ENCODE measurements at places on chromosomes 4 and X.

DNA sequence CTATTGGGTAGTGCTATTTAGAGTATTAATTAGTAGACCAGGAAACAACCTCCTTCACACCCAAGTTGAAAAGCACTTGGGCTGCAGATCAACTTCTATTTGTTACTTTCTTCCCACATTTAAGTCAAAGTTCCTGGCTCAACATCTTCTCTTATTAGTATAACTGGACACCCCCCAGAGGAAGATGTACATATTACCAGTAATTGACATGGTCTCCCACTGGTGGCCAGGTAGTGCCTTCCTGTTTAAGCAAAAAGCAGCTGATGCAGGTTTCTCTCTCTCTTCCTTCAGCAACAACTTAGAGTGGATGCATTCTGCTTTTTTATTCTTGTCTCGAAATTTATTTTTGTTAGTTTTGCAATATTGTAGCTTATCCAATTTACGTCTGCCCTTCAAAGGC is 438.1 kb downstream of the GBA3 start:
- no peak for DNase-seq

DNA sequence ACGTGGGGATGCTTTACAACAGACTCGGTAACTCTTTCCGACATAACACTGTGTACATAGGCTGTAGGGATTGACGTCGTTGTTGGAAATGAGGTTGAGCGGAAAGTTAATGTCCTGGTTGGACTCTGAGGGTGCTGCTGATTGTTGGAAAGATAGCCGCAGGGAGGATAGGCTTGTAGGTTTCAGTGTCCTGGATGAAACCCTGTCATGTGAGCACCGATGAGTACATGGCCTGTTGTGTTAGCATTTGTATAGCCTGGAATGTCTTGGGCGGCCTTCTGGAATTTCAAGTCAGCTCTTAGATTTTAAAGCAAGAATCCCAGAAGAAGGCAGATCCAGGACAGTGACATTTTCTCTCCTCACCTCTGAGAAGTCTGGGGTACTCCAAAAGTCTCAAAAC is 63.3 kb downstream of the TBC1D14 start:
- DNase-seq, result no peak

GRCh38 chrX:21666679-21667078 is 8.5 kb upstream of the KLHL34 start:
- no peak for DNase-seq

GRCh38 chrX:95903490-95903889 is 781.2 kb upstream of the DIAPH2 start:
- no peak for DNase-seq

DNA sequence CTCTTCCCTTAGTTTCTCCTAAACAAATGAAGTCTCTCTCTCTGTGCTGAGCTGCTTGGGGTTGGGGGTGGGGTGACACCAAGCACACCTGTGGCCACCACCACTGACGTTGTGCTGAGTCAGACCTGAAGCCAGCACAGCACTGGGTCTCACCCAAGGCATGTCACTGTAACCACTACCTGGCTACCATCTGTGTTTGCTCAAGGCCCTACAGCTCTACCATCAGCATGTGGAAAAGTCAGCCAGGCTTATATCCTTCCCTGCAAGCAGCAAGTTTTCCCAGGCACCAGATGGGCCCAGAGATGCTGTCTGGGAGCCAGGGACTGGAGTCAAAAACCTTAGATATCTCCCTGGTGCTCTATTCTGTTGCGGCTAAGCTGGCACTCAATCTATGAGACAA is 6.9 kb downstream of the CXCL10 start:
- no peak for DNase-seq

DNA sequence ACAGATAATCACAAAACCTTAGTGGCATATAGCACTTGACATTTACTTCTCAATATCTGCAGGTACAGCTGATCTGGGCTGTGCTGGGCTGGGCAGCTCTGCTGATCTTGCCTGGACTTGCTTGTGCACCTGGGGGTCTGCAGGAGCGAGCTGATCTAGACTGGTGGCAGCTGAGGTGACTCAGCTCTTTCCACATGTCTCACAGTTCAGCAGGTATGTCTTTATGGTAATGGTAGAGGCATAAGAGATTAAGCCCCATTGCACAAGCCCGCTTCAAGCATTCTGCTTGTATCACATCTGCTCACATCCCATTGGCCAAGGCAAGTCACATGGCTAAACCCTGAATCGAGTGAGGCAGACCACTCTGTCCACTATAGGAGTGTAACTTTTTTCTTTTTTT is 506.7 kb downstream of the BCOR start:
- no peak for DNase-seq

GRCh38 chr4:98319021-98319420 is 57.8 kb downstream of the RAP1GDS1 start:
- no peak for DNase-seq

GRCh38 chrX:68588602-68589371 is 58.7 kb upstream of the STARD8 start:
- DNase-seq, result no peak

GRCh38 chr4:145709843-145710242 is 29.9 kb downstream of the C4orf51 start:
- no peak for DNase-seq

- DNase-seq, result no peak
Observed at GRCh38 chrX:23952391-23952790, 44.6 kb downstream of the CXorf58 start.

GRCh38 chr4:99654361-99654761 is 3.3 kb downstream of the C4orf54 start:
- DNase-seq, result no peak

DNA sequence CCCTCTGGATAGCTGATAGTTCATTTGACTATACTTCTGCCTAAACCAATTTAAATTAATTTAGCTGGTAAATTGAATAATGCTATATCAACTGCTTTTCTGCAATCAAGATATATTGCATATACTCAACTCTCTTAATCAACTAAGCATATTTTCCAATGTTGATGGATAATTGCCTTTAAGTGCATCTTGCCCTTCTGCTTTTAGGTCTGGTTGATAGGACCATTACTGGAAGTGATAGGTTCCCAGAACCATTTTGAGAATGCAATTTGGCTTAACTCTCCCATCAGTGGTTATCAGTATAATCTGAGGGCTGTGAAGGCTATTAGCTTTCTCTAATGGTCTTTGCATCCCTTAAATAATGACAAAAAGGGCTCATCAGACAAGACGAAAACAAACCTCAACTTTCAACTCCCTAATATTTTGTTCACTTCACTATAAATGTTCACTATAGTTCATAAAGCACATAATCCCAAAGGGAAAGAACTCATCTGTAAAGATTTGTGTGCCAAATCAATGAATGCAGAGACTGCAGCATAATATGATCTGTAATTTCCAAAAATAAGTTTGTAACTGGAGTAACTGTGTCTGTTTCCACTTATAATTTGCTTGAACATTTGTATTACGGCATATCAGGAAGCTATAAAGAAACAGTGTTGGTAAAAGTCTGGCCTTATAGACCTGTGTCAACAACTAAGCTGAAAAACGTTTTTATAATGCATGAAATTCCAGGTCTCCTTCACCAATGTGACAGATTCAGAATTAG is 273.6 kb downstream of the FBXO8 start:
- DNase-seq, result no peak

DNA sequence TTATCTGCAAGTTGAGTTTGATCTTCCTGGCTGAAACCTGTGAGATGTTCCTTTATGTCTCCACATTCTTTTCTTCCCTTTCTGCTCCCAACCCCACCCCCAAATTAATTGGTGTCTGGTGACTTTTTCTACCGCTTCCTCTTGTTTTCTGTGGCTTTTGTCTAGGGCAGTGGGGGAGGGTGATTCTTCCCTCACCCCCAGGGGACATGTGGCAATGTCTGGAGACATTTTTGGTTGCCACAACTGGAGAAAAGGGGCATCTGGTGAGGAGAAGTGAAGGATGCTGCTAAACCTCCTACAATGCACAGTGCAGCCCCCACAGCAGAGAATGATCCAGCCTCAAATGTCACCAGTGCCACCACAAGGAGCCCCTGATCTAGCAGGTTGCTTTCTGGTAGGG is 152.9 kb downstream of the NHS start:
- DNase-seq, result no peak

- no peak for DNase-seq
Observed at GRCh38 chrX:138349351-138349750, 362.2 kb downstream of the FGF13 start.

DNA sequence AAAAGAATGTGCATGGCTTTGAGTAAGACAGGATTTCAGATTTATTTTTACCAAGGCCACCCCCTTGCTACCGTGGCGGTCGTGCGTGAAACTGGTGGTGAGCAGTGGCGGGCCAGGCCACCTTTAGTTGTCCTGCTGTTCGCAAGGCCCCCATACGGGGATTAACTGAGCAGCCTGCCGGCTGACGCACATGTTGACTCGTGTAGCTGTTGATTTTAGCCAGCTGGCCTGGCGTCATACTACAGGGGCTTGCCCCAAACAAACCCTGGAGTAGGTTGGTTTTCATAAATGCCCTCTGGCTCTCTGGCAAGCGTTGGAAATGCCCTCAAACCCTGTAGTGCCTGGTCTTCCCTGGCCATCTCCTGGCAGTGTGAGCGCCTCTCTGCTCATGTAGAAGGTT is 28.4 kb downstream of the WFS1 start:
- DNase-seq, result no peak

- no peak for DNase-seq
Observed at GRCh38 chrX:97416461-97416860, 532.8 kb downstream of the RPA4 start.

DNA sequence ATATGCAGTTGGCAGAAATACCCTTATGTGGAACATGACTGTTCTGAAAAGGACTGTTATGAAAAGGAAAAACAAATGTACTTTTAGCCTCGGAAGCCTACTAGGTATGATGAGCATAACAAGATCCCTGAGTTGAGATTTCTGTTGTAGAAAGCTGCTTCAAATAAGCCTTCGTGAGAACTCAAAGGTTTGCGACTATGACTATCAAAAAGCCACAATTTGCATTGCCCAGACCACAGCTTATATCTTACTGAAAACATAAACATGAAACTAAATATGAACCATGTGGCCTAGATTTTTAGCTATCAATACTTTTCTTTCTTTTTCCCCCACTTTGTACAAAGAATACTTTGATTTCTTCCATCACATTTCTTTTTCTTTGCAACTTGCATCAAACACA is 398.2 kb upstream of the LCORL start:
- DNase-seq, result no peak

GRCh38 chr4:15343000-15343399 is 84.8 kb upstream of the C1QTNF7 start:
- DNase-seq, result no peak

DNA sequence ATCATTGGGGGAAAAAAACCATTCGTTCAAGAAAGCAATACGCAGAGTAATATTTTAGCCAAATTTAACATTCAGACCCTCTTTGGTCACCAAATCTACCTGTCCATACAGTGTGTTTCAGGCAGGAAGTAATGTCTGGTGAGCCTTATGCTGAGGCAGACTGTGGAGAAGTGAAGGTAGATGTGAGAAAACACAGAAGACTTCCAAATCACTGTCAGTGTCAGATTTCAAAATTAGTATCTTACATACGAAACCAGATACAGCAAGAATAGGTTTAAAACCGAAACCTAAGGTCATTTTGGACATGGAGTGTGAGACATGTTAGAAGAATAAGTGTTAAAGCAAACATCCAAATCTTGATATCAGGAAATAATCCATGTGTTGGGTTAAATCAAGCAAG is 664.5 kb upstream of the HTR2C start:
- DNase-seq, result no peak

DNA sequence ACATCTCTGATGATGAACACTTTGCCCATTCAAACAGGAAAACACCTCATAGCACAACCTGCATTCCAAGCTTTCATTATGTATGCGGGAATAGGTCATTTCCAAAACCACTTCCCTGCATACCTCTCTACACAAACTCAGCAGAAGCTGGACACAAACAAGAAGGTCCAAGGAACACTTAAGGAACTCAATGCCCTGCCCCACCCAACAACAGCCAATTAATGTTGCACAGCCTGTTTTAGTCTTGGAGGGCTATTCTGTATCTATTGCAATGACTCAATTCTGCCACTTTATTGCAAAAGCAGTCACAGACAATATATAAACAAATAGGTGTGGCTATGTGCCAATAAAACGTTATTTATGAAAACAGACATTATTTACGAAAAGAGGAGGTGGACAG is 16.7 kb downstream of the OPHN1 start:
- no peak for DNase-seq

GRCh38 chr4:131613086-131613823 is 1535.8 kb upstream of the PCDH10 start:
- DNase-seq, result no peak
